ENCODE measurements at places on chromosomes 11 and 22. TPM values are rescaled to one million over a fixed set of nuclear protein-coding genes. Genes with fewer than 3 reads are reported as not detected.

ASCL2 gene
- 1.5 TPM for total RNA-seq

EFCAB6 gene
- total RNA-seq = 2.0 TPM

INSC gene
- not detected for total RNA-seq

GNG3 gene
- not detected for total RNA-seq

RASGRP2 gene
- total RNA-seq = 72.8 TPM

KCNE3 gene
- 2.4 TPM for total RNA-seq

- no peak overlapping the region for H3K4me3 ChIP-seq
- H3K36me3 ChIP-seq = no peaks in the 10 kb centered on the region
- peak overlapping the region; percentile 100 for H3K27ac ChIP-seq
- DNase-seq = no peak
- H3K27me3 ChIP-seq = no peaks in the 10 kb centered on the region
Measured at GRCh38 chr11:9616042-9616675, 42.7 kb downstream of the WEE1 start.

GRCh38 chr22:37088108-37088605, 21.4 kb downstream of the TMPRSS6 start:
- H3K27me3 ChIP-seq = no peaks in the 10 kb centered on the region
- H3K27ac ChIP-seq = no peak overlapping the region
- H3K4me3 ChIP-seq = no peak overlapping the region
- no peak for DNase-seq
- H3K4me1 ChIP-seq = no peaks in the 10 kb centered on the region

DNA sequence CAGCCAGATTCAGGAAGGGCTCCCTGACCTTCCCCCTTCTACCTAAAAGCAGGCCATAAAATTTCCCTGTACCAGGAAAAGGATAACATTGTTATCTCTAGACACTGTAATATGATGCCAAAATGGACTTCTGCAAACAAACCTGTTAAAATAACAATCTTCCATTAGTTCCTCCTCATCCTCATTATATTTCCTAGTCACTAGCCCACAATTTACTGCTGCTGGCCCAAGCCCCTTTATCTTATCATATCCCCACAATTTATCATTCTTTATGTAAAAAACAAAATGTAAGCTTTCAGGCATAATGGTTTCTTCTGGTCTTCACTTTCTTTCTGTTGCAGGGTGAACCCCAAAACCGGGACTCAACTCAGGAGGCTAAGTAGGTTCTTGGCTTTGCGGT, 1132.1 kb upstream of the CNTN5 start:
- no peaks in the 10 kb centered on the region for H3K27me3 ChIP-seq
- no peaks in the 10 kb centered on the region for H3K4me1 ChIP-seq
- H3K36me3 ChIP-seq = no peaks in the 10 kb centered on the region
- no peak overlapping the region for H3K27ac ChIP-seq
- H3K4me3 ChIP-seq = no peak overlapping the region
- DNase-seq = no peak

DNA sequence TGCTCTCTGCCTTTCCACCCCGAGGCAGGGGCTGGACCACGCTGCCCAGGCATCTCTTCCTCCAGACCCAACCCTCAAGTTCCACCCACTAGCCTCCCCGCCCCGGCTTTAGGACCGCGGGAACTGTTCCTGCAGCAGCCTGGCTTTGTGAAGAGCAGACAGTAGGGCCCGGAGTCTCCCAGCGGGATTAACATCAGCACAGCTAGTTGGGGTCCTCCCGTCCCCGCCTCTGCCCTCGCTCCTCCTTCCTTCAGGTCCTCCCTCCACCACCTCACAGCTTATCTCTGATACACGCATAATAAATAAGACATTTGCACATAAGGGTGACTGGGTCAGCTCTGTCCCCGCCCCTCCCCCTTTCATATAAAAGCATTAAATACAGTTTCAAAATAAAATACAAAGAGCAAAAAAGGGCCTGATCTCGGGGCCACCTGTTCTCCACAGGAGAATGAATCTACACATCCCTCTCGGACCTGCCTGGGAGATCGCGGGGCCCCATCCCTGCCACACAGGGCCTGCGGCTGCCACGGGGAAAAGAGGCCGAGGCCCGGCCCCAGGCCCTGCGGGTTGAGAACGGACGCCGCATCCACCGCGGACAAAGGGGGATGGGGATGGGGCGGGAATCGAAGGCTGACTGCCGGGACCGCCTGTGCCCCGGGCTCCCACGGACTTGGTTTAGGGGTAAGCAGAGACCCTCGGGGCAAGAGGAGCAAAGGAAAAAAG, 6.5 kb downstream of the ZFTA start:
- peak; percentile 34 for DNase-seq
- no peaks in the 10 kb centered on the region for H3K36me3 ChIP-seq
- H3K4me3 ChIP-seq = peak overlapping the region; percentile 50
- peaks cover 17% of the 10 kb centered on the region for H3K4me1 ChIP-seq
- H3K27me3 ChIP-seq = no peaks in the 10 kb centered on the region
- peak overlapping the region; percentile 96 for H3K27ac ChIP-seq

GRCh38 chr11:133705873-133706272, 139.4 kb downstream of the SPATA19 start:
- H3K4me3 ChIP-seq = no peak overlapping the region
- H3K27me3 ChIP-seq = no peaks in the 10 kb centered on the region
- no peaks in the 10 kb centered on the region for H3K4me1 ChIP-seq
- no peak overlapping the region for H3K27ac ChIP-seq
- H3K36me3 ChIP-seq = no peaks in the 10 kb centered on the region
- no peak for DNase-seq

DNA sequence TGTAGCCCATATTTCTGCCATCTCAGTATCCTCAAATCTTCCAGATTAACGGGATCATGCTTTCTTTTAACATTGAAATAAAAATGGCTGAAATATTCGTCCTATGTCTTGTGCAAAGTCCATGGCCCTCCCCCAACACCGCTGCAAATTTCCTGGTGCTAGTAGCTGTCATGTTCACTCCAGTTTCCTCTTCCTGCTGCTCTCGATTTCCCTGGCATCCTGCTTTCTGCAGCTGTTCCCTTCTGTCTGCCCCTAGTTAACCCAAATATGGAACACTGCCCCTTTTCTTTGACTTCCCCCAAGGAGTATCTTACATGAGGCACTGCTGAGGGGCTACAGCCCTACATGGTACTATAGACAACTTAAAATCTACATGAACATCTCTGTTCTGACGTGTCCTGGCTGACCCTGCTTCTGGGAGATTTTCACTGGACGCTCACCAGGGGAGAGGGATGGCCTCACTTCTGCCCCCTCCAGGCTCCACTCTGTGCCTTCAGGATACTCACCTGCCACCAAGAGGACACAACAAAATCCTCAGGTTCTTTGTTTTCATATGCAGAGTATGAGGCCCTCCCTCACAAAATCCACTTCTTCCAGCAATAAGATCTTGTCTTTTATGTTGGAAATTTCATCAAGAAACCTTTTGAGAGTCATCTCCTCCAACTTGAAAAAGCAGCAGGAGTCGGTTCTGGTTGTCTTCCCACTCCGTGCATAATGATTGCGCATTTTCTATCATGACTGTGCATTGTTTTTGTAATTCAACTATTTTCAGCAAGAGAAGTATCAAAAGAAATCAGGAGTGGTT, 29.5 kb upstream of the SCUBE2 start:
- H3K36me3 ChIP-seq = no peaks in the 10 kb centered on the region
- H3K27me3 ChIP-seq = no peaks in the 10 kb centered on the region
- H3K4me1 ChIP-seq = no peaks in the 10 kb centered on the region
- no peak overlapping the region for H3K4me3 ChIP-seq
- no peak overlapping the region for H3K27ac ChIP-seq
